ENCODE measurements at places on chromosomes 3 and 15.
A peak's percentile ranks its signal among the peaks of the same experiment; 100 is the strongest.

DNA sequence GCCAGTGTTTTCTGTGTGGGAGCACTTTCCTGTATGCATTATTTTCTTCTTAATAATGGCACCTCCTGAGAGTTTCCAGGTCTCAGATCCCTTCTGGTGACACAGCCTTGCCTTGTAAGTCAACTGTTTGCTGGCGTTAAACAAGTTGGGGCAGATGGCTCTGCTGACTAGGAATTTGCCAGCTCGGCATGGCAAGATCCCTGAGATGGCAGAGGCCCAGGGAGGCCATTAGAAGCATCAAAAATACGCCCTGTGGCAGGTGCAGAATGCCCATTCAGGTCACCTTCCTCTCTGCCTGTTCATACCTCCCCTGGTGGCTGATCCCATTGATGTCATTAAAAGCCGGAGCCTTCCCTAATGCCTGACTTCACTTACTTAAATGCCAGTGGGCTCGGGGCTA, 320.9 kb upstream of the CTDSPL start:
- DNase-seq = no peak

DNA sequence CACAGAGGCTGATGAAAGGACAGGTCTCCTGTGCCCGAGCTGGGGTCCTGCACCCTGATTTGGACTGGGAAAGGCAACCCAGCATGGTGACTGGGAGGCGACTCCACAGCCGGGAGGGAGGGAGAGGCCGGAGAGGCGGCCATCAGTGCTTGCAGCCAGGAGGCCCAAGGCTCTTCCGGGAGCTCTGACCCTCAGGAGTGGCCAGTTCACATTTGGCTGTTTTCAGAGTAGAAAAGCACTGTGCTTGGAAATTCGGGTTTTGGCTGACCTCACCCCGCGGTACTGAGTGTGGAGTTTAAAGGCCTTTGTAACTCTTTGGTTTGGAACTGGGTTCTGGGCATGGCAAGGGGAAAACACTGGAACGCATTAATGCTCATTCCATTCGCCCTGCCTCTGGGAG, 31.9 kb downstream of the SMAD6 start:
- DNase-seq = no peak

DNA sequence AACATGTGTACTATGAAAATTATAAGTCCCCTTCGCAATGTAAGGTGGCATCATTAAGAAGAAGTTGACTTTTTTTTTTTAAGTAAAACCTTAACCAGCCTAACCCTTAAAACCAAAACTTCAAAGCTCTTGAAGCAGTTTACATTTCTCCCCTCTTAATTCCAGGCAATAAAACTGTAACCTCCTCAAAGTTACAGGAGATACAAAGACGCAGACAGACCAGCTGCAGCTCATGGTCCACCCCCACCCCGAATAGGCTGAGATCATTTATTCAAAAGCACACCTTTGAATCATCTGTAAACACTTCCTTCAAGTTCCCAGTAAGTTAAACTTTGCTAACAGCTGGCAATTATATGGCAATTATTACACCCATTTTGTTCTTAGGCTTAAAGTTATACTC, 414.5 kb downstream of the ERC2 start:
- no peak for DNase-seq

- DNase-seq = no peak
These were observed 86.4 kb downstream of the WDR76 start for GRCh38 chr15:43913026-43913780.

- no peak for DNase-seq
These were observed 262.8 kb upstream of the TBL1XR1 start for GRCh38 chr3:177460047-177460446.

GRCh38 chr3:119628816-119629445, 31.2 kb downstream of the PLA1A start:
- DNase-seq = no peak

- peak; percentile 38 for DNase-seq
These were observed 129.8 kb downstream of the SATB1 start for GRCh38 chr3:18295171-18295920.

- DNase-seq = no peak
These were observed 85.6 kb upstream of the PDZRN3 start for GRCh38 chr3:73710340-73710739.

Data from femur (tissue), 1 donor.